ENCODE measurements at places on chromosomes 2 and 18.

DNA sequence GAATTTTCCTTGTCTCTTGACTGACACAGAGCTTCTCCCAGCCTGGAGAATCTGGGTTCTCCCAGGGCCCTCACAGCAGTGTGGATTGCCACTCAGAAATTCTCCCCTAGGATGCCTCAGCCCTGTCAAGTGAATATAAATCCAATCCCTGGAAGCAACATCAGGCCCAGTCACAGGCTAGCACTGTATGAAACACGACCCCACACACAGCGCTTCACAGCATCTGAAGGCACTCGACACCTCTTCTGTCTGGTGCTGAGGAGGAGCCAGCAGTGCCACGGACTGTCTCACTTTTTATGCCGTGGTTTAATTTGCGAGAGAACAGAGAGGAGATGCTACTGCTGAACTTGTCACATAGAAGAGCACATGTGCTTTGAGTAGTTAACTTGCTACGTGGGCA, 164.5 kb downstream of the NAPG start:
- no peak for DNase-seq

DNA sequence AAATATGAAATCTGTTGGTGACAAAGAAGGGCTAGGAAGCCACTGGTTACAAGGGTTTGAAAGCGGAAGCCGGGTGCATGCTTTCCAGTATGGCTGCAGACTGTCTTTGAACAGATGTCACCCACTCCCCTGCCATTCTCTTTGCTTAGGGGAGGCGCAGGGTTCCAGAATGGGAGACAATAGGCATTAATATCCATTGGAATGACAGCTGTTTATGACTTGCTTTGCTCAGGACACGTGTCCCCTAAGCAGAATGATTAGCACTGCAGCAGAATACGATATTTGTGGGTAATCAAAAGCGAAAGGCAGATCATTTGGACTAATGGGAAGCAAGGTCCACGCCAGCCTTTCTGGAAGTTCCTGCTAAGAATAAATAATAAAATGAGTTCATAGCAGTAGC, 25.8 kb upstream of the NRP2 start:
- no peak for DNase-seq

DNA sequence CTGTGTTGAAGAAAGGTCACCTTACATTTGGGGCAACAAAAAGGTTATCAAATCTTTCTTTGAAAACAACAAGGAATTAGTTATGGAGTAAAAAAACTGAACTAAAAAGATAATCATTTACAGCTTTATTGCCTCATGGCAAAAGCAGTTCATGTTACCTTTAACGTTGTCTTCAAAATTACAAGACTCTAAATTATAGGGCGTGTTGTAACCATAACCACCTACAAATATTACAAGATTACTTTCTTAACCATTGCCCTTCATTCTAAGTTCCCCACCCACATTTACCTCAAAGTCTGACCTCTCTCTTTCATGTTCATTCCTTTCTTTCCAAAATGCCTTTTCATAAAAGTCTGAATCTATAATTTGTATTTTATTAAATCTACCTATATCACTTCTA, 74.6 kb upstream of the LRATD1 start:
- no peak for DNase-seq

GRCh38 chr2:67165523-67165990, 231.6 kb upstream of the ETAA1 start:
- no peak for DNase-seq

DNA sequence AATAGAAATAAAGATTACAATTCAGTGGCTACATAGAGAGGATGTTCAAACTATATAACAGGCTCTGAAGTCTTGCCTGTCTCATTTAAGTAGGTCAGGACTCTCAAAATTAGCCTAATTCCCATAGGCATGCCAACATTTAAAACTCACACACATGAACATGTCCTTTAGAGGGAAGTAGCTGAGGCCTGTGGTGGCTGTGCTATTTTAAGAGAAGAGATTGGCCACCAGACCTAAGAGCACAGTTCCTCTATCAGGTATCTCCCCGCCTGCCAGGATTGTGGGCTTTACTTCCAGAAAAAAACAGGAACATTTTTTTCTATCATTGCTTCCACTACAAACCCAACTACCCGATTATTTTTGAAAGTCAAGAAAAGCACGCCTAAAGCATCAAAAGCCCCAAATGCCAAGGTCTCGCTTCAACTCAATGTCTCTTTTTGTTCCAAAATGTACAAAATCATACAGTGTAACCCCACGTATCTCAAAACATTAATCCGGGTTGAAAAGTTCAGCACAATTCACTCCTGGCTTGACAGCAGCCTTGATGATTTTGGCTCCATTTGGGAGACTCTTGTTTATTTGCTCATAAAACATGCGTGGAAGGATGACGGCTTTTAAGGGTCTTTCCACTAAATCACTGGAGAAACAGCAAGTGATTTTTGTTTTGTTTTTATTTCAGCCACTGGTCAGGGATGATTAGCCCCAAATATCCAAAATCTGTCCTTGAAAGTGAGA, 15.3 kb downstream of the FHL2 start:
- DNase-seq: no peak

GRCh38 chr2:237968048-237968862, 1.4 kb downstream of the UBE2F start:
- peak; percentile 21 for DNase-seq

DNA sequence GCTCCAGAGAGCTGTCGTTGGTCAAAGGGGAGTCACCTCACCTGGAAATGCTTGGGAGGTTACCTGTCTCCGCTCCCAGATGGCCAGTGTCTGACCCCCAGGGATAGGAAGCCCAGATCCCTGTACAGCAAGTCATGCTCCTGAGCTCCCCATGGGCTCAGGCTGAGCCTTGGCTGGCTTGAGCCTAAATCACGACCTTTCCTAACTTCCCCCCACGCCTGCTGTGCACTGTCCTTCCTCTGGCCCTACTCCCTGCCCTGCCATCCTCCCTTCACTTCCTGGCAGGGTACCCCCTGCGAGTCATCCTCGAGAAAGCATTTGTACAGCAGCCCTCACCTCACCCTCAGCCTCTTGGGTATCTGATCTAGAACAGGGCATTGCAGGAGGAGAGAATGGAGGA, 9.2 kb upstream of the HDAC4 start:
- no peak for DNase-seq

DNA sequence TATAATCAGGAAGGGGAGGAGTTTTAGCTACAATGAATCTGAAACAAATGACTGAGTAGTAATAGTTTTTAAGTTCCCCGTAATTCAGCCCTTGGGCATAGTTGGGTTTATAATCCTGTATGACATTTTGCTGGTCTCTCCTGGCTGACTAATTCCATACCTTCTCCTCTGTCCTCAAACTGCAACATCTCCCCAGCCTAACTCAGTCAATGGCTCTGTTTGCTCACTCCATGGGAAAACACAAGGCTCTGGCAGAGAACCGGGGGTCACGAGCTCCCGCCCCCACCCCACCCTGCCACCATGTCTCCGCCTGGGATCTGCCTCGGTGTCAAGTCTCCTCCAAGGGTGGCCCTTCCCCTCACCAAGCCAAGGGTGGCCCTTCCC, 168.6 kb downstream of the HDAC4 start:
- DNase-seq: no peak

DNA sequence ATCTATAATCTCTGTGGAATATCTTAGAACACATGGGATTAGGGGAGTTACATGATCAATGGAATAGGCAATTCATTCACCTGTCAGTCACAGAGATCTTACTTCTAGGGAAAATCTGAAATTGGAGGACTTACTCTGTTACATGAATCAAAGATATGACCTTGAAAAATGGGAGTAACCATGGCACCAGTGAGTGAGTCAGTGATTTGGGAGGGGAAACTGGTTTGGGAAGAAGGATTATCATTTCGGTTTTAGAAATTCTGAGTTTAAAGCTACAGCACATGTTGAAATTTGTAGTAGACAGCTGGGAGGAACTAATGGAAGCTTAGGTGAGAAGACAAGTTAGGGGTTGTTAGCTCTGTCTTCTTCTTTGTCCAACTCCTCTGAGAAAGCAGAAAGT, 153.7 kb downstream of the CAMKMT start:
- no peak for DNase-seq

GRCh38 chr2:36889795-36890194, 76.5 kb downstream of the STRN start:
- no peak for DNase-seq

DNA sequence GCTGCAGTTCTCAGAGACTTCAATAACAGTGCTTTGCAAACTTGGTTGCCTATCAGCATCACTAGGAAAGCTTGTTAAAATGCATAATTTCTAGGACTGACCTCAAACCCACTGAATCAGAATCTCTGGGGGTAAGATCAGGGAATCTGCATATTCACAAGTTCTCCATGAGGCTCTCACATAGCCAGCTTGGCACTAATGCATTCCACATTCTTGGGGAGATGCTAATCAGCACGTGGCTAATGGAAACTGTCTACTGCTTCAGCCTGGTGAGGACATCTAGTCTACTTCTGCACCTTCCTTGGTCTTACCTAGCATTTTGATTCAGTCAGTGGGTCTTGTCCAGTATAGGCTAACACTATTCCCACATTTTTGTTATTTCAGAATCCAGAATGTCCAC, 56.3 kb downstream of the RBKS start:
- DNase-seq: no peak

- no peak for DNase-seq
These were observed 125.5 kb downstream of the ATAD2B start for GRCh38 chr2:23801396-23801795.

GRCh38 chr2:199100326-199101110, 357.2 kb downstream of the SATB2 start:
- DNase-seq: no peak

- DNase-seq: peak; percentile 55
These were observed 49.5 kb downstream of the C2orf42 start for GRCh38 chr2:70141212-70141901.

DNA sequence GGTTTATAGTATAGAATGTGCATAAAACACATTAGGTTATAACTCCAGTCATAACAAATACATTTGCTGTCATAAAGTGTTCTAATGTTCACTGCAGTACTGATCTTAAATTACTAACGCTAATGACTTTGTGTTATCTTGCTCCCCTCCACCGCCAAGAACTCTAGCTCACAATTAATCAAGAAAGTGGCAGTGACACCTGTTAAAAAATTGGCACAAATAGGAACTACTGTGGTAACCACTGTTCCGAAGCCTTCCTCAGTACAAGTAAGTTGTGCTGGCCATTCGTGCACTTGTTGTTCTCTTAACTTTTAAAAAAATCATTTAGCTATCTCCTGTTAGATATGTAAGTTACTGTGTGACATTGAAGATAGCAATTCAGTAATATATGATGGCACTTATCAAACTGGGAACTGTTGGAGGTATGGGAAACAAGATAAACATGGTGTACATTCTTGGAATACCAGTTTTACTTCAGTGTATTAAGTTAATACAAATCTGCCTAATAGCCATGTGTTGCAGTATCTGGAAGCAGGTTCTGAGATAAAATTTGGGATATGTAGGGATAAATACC, 41.2 kb downstream of the TAF4B start:
- no peak for DNase-seq

Data from nucleus accumbens (tissue), 56 donors.